ENCODE measurements at places on chromosomes 6 and 20.

DNA sequence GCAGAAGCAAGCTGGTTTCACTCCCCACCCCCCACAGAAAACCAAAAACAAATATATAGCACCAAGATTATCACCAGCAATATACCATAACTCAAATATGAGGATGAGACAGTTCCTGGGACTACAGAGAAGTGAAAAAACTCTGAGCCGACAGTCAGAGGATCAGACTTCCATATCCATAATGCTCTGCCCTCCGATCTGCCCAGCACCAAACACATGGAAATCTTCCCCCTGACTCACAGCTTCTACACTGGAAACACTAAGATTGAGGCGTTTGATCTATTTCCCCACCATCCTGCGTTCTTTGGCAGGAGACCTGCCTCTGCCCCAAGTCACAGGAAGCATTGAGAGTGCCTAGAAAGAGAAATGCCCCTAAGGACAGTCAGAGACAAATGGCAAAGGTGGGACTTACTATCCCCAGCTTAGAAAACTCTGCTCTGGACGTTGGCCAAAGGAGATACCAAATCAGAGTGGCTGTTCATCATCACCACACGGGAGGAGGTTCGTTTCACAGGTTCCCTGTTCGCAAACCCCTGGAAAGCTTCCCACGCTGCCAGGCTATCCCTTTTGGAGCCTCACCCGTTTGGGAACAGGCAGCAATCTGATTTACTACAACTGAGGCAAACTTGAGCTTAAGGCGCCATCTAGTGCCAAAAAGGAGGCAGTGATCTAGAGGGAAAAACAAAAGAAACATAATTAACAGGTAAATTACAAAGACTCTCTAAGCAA, 48.7 kb upstream of the SRSF6 start:
- DNase-seq, result no peak

DNA sequence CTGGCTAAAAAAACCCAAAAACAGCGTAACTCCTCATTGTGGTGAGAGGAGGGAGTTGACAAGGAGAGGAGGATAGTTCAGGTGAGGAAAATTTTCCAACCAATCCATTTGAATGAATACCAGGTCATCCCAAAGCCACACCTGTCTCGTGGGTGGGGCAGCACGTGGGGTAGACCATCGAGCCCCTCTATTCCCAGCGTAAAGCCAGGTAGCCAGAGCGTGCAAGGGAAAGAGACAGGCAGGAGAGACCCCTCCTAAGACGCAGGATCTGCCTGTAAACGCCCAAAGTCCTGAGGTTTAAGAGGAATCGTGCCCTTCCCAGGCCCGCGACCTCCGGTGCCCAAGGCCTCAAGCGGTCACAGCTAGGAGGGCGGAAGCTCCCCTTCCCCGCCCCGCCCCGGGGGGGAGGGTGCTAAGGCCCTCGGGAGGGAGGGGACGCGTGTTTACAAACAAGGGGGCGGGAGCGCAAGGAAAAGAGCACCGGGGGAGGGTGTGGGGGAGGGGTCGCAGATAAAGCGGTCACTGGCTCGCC, 712 bp downstream of the RXRB start:
- DNase-seq, result no peak

GRCh38 chr6:29762051-29762450, 38.8 kb downstream of the HLA-F start:
- DNase-seq, result no peak

GRCh38 chr6:168376120-168376519, 56.5 kb upstream of the DACT2 start:
- DNase-seq, result no peak

DNA sequence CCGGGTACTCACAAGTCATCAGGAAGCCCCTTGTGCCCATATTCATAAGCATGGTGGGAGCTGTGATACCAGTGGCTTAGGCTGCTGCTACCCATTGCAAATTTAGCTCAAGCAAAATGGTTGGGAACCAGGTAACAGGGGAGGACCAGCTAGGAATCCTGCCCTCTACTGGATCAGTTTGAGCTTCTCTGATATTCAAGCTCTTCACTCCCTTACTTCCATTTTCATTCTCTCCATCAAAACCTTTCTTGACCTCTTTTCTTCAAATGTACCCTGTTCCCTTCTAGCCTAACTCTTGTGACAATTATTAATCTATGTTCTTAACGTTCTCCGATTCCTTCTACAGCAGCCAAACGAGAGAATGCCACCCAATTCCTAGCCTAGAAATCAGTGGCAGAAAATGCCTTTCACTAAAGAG, 9.7 kb downstream of the NOL7 start:
- no peak for DNase-seq

- DNase-seq, result no peak
Measured at GRCh38 chr20:14491436-14491835, 154.0 kb upstream of the FLRT3 start.

- no peak for DNase-seq
Measured at GRCh38 chr6:44775121-44775520, 387.6 kb downstream of the CDC5L start.

- no peak for DNase-seq
Measured at GRCh38 chr20:1267809-1268374, 1.8 kb downstream of the SNPH start.

DNA sequence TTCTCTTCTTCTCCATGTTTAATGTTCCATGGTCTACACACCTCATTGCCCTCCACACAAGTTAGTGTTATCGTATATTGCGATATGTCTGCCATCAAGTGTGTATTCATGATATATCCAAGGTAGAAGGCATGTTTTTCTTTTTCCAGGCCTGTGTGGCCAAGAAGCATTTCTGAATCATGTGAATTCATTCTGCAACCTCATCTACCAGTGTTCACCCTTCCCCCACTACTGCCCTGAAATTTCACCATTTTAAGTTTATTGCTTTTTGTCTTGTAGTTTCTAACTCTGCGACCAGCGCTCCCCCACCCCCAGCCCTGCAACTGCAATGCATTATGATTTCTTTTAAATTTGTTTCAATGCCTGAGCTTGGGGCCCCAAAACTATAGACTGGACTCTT, 618.0 kb upstream of the FLRT3 start:
- DNase-seq, result no peak

DNA sequence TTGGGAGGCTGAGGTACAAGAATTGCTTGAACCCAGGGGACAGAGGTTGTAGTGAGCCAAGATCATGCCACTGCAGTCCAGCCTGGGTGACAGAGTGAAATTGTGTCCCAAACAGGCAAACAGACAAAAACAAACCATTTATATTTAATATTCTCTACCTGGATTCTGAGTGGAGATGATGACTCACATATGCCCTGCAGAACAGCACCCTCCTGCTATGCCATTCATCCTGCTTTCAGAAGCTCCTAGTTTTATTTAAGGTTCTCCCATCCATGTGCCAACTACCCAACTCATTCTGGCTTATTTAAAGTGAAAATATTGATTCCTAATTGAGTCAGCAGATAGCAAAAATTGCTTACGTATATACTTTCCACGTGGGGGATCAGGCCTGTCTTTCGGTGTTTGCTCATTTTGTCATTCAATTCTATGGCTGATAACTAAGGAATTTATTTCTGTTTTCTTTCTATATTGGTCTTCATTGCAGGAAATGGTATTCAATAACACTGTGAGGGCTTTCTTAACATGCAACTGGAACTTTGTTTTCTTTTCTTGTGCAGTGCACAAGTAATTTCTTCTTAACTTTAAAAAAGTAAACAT, 459.1 kb upstream of the JAG1 start:
- DNase-seq, result no peak

GRCh38 chr6:48101290-48101689, 9.7 kb downstream of the PTCHD4 start:
- DNase-seq, result no peak

DNA sequence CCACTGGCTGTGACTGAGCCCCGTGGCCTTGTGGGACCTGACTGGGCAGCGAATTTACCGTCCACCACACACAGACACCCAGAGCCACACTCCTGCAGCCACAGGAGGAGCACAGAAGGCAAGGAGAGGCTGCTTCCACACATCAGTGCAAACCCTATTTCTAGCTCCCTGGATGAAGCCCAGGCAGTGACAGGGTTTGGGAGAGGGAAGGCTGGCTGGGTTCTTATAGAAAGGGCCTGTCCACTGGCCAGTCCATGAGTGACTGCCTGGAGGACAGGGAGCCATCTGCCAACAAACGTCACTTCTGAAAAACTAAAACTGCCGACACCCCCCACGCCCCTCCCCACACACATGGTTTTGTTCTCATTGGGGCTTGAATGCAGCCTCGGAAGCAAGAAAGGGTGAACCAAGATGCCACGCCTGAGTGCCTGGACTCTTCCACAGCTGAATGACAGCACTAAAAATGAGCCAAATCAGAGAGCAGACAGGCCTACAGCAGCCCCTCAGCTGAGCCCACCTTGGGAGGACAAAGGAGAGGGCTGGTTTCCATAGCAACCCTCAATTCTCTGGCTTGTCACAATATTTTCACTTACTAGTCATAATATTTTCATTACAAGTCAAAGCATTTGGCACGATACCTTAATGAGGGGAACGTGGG, 38.4 kb downstream of the RRBP1 start:
- DNase-seq, result no peak

DNA sequence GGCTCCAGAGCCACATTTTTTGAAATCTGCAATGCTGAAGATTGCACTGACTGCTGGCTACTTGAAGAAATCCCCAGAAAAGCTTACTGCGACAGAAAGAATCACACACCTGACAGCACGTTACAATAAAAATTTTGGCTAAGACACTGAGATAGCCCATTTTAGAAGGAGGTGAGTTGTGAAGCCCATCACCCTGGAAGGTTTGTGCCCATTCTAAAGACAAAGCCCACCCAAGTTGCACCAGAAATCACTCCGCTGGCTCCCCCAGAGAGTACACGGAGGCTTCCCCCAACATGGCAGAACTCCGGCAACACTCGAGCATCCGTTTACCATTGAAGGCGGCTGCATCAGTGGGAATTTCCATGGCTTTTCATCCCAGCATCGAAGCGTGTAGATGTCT, 29.4 kb downstream of the LPA start:
- DNase-seq, result no peak

DNA sequence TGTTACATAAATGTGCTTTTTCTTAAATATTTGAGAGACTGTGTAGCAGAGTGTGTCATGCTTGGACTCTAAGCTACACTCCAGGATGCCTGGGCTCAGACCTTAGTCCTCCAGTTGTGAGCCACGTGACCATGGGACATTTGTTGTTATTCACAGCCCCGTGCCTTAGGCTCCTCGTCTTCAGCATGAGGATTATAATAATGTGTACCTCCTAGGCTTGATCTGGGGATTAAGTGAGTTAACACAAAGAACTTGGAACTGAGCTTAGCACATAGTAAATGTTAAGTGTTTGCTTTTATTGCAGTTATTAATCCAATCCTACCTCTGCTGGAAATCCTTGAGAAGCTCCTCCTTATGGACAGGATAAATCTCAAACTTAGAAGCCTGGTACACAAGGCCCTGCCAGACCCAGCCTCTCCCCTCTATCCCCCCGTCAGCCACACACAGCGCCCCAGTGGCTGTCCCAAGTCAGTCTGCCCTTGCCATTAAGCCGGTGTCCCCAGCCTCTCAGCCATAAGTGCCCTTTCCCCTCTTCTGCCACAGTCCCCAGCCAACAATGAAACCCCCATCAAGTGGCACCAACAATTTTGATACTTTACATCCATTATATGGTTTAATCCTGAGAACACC, 177.5 kb downstream of the TMEM242 start:
- no peak for DNase-seq

- DNase-seq, result no peak
Measured at GRCh38 chr6:134756374-134757025, 193.4 kb downstream of the ALDH8A1 start.

GRCh38 chr6:66926060-66926459, 1219.0 kb upstream of the EYS start:
- DNase-seq, result no peak

- DNase-seq, result no peak
Measured at GRCh38 chr6:126767711-126768110, 350.8 kb upstream of the RSPO3 start.

DNA sequence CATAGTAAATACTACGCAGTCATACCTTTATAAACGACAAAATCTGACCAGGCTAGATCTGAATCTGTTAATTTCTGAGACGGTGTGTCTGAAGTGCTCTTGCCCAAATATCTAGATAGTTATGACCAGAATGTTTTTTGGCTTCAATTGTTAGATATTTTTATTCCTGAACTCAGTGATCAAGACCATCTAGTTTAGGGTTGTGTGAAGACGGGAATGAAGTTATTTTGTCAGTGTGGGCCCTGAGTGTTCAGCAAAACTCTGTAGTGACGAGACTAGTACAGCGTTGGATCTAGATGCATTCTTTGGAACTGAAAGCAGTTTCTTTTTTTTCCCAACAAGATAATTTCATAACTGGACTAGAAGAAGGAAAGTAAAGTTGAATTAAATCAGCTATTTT, 3.1 kb downstream of the STXBP5 start:
- no peak for DNase-seq

GRCh38 chr20:37513779-37514359, 7.2 kb upstream of the NNAT start:
- no peak for DNase-seq

Data from stimulated activated CD4-positive, alpha-beta T cell treated with anti-CD3 and anti-CD28 coated beads, Interleukin-1b, Interleukin-23, amount 100 ng/mL, for 1 hour (primary cell).